ENCODE measurements at places on chromosomes 13 and 19. TPM values are rescaled to one million over a fixed set of nuclear protein-coding genes. Genes with fewer than 3 reads are reported as not detected.

DNA sequence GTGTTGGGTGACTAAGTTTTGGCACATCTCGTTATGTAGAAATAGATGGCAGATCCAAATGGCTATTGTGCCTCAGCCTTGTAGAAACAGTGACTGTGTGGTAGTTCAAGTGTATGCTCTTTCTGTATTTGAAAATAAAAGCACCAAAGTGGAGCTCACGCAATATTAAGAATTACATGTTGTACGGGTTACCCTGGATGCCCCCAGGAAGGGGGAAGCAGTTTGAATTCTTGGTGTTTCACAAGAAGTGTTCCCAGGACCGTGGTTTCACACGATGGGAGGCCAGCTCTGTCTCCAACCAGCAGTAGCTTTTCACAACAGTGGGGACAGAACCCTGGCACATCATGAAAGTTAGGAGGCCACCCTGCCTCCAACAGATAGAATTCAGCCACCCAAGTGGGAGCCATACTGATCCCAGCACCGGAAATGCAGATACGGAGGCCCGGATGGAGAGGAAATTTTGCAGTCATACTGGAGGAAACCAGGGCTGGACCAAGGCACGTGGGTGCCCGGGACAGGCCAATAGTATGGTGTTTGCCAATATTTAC is 8.9 kb downstream of the FLT1 start:
- DNase-seq = no peak

DNA sequence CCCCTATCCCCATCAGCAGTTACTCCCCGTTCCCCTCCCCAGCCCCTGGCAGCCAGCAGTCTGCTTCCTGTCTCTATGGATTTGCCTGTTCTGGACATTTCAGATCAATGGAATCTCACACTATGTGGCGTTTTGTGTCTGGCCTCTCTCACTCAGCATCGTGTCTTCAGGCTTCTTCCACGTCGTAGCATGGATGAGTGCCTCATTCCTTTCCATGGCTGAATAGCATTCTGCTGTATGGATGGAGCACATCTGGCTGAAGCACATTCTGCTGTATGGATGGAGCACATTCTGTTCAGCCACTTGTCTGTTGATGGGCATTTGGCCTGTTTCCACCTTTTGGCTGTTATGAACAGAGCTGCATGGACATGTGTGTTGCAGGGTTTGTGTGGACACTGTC is 29.5 kb downstream of the CRTC1 start:
- DNase-seq = no peak

DNA sequence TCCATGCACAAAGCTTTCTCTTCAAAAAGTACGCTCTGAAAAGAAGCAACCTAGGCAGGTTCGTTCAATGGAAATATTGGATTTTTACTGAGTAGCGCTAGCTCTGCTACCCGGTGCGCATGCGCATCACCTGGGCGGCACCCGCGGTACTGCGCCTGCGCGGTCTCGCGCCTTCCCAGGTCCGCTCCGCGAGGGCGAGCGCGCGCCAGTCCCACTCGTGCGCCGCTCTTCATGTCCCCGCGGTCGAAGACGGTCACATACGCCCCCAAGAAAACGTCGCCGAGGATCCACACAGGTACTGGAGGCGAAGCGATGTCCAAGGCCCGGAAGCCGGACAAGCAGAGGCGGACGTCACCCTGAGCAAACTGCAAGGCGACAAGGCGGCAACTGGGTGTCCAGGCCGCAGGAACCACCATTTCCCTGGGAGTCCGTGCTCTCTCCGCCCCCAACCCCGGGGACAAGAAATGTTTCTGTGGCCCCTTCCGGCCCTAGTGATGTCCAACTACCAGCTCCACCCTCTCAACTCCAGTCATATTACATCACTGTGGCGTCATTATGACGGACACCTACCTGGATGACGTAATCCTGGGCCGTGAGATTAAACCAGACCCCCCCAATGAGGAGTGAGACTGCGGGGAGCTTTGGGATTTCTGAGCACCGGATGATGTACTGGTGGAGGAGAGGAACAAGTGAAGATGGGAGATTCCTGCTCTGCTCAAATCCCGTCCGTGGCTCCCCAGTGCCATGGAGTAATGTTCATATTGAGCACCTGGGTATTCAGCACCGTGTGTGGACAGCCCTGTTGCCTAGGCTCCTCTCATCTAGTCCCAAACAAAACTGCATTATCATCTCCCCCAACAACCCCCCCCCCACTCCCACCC is 4.8 kb upstream of the KCNC3 start:
- no peak for DNase-seq

DNA sequence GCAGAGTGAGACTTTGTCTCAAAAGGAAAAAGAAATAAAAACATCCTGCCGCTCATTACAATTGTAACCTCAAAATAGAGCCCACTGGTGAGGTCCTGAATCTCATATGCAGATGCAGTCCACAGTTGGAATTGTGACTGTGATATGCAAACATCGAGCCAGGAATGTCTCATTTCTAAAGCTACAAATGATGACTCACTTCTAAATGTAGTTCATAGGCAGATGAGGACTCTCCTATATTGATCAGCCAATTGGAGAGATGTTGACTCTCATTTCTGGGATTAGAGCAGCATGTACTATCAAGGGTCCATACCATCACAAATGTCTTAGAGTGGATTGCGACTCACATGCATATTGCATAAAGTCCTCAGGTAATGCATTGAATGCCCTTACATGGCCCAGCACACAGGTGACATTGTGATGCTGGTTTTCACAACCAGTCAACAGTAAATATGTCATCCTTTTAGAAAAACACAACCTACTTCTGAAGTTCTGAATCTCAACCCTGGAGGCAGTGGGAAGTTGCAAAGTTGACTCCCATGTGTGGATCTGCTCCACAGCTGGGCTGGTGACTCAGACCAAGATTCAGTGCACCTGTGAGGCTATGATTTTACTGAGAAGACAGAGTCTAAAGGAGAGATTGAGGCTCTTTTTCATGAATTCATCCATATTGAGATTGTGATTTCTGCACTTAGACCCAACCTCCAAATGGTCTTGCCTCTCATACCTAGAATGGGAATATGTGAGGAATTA is 16.9 kb upstream of the ZNF254 start:
- DNase-seq = peak; percentile 40

The PSG5 gene
- total RNA-seq = 0.64 TPM

DNA sequence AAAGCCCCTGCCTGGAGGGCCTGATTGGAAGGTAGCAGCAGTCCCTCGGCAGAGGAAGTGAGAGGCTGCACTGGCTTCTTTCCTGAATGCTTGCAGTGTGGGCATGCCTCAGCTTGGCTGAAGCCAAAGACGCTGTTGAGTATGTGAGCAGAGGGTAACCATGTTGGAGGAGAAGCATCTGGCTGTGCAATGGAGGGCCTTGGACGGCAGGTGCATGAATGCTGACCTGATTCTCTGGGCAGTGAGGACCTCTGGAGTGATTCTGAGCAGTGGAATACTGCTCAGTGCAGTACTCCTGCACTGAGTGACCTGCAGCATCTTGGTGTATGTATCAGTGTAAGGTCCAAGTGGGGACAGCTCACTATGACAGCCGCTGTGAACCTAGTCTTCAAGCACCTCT is 46.9 kb downstream of the SOX1 start:
- no peak for DNase-seq

The FUT6 gene
- not detected for total RNA-seq

The CEACAM19 gene
- 0.13 TPM for total RNA-seq

DNA sequence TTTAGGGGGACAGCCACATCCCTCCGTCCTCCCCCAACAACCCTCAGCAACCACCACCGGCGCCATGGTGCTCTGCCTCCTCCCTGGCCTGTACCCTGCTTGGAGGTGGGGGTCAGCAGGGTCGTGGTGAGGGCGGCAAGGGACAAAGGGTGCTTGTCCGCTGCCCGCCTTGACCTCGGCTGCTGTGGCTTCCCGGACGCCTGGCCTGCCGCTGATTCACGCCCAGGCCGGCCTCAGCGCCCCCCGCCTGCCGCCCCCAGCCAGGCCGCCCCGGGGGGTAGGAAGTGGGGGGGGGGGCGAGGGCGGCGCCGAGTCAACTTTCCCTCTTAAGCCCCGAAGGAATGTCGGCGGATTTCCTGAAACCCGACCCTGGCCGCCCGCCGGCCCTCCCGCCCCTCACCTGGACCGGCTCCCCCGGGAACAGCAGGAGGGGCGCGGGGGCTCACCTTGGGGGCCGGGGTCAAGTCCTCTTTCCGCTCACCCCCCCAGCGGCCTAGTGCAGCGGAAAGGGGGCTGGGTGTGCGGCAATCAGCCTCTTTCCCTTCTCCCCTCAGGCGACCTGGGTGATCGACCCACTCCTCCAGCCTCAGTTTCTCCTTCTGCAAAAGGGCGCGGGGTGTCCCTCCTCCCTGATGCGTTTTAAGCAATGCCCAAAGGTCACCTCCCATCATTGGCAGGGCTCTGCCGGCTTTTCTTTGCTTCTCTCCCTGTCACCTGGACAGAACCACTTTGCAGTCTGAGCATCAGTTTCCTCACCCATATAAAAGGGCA is 1.9 kb upstream of the TMEM59L start:
- no peak for DNase-seq

The TEX101 gene
- not detected for total RNA-seq

DNA sequence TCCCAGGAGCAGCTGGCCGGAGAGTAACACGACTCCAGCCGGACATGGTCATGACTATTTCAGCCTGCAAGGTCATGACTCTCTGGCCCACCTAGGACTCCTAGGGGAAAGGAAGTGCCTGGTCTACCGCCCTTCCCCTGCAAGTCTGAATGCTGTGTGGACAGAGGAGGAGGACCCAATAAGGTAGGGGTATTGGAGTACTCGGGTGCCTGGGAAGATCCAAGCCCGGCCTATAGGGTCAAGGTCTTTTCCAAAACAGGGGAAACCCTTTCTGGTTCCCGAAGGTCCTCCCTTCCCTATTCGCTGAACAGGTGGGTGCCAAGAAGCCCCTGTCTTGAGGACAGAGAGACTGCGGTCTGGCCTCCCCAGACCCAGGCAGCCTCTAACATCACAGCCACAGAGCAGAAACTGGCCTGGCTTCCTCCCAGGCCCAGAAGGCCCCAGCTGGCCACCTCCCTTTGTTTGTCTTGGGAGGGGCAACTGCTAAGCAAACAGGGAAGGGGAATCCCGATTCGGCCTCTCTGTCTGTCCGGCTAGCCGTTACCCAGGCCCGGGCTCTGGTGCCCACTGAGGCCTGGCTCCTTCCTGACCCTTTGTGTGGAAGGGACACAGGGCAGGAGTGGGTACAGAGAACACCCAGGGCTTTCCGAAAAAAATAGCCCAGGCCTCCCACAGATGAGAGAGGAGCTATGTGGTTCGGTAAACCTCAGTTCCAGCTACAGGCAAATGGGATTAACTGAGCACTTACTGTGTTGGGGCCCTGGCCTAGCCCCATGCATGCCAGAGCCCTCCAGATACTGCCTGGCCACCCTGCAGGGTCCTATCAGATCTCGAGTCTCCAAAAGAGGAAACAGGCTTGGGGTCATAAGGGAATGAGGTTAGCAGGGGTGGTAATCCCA is 5.2 kb upstream of the GRAMD1A start:
- DNase-seq = no peak

GRCh38 chr13:40653527-40654318 is 12.7 kb downstream of the FOXO1 start:
- no peak for DNase-seq

- no peak for DNase-seq
These were observed 130.5 kb downstream of the LIG4 start for GRCh38 chr13:108084840-108085239.

DNA sequence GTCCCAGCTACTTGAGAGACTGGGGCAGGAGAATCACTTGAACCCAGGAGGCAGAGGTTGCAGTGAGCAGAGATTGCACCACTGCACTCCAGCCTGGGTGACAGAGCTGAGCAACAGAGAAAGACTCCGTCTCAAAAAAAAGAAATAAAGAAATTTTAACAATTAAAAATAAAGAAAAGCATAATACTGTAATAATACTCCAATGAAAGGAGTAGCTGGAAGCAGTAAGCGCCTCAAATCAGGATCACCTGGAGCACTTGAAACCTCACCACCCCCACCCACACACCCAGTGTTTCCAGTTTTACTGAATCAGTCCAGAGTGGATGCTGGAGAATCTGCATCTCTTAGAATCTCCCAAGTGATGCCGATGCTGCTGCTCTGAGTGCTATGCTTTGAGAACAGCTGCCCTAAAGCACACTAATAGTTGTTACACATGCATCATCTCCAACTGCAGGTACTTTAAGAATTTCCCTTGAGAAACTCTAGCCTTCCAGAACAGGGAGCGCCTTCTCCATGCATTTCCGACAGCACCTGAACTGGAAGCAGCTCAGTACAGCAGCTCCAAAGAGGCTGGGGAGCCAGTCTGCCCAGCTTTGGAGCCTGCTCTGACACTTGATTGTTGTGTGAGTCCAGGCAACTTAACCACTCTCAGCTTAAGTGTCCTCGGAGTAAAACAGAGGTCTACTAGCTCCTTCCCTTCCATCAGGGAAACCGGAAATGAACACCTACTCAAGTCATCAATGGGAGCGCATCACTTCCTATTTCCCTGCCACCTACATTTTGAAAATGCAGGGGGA is 2.9 kb downstream of the ABCC4 start:
- DNase-seq = no peak

The CERS4 gene
- total RNA-seq = not detected

DNA sequence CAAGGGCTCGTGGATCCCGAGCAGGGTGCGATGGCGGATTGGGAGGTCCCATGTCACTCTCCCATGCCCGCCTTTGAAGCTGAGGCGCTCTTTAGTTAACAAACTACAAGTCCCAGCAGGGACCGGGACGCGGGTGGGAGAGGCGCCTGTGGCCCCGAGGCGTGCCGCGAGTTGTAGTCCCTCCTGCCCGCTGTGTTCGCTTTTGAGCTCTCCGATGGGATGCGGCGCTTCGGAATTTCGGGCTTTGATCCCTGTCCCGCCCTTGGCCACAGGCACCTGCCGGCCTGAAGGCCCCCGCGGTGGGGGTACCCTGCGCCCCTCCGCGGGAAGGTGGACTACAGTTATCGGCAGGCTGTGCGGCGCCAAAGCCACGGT is 11.0 kb downstream of the CYTH2 start:
- no peak for DNase-seq

DNA sequence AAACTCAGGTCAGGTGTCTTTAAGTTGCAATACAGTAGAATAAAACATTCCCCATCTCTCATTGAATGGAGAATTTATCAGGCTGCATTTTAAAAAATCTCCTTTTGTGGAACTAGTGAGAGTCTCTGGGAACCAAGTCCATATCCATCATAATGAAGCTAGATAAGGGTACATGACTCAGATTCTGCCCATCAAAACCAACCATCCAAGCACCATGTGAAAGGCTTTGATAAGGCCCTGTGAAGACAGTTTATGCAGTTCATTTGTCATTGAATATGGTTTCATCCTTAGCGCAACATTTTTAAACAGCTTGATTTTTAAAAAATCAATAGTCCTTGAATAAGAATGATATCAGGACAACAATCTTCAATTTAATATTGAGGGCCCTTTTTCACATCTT is 56.3 kb upstream of the DIAPH3 start:
- no peak for DNase-seq

DNA sequence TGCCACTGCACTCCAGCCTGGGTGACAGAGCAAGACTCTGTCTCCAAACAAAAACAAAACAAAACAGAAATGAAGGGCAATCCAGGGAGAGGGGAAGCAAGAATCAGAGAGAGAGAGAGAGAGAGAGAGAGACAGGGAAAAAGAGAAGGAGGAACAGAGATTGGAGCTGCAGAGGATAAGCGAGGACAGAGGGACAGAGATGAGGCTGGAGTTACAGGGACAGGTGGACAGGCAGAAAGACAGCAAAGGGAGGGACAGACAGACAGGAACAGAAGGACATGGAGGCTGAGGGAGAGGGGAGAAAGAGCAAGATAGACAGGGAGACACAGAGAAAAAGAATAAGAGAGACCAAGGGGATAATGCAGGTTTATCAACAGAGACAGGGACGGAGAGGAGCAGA is 1.3 kb upstream of the CRX start:
- DNase-seq = peak; percentile 5

The NAA16 gene
- 6.5 TPM for total RNA-seq
